ENCODE measurements at places on chromosomes 13 and 19.

GRCh38 chr19:42658076-42658475 lies 63.4 kb upstream of the CEACAM8 start:
- no peak for DNase-seq

DNA sequence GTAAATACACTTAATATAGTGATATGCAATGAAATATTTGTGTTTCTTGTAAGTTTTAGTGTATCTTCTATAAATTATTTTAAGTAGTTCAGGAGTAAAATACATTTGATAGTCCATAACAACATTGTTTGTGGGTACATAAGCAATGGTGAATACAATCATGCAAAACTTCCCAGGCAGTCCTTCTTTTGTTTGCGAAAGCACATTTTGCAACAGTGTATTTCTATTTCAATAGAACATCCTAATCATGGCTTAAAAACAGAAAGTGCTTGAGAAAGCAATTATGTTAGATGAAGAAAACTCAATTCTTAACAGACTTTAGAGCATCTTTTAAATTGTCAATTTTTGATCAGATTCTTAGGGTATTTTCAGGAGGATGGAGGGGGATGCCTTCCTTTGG lies 155.6 kb downstream of the POSTN start:
- no peak for DNase-seq

GRCh38 chr19:33427801-33428626 lies 54.5 kb downstream of the CEBPG start:
- no peak for DNase-seq

- DNase-seq = no peak
Measured at GRCh38 chr13:91889641-91890040, 491.2 kb downstream of the GPC5 start.

DNA sequence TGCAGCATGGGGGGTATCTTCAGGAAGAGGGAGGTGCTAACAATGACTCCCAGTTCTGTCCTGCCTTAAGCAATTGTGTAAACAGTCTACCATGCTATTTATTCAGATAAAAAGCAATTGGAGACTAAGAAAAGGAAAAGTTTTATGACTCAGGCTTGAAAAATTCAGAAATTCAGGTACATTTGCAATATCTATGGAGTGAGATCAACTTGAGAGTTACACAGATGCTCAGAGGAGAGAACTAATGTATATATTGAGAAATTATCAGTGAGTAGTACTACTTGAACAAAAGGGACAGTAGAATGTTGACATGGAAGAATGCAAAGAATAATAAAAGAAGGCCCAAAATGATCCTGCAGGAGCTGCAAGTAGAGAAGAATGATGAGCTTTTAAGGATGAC lies 277.6 kb upstream of the DACH1 start:
- no peak for DNase-seq

- DNase-seq = no peak
Measured at GRCh38 chr19:47521473-47522180, 6.8 kb upstream of the NAPA start.

GRCh38 chr19:29526730-29527499 lies 1.1 kb downstream of the VSTM2B start:
- no peak for DNase-seq

DNA sequence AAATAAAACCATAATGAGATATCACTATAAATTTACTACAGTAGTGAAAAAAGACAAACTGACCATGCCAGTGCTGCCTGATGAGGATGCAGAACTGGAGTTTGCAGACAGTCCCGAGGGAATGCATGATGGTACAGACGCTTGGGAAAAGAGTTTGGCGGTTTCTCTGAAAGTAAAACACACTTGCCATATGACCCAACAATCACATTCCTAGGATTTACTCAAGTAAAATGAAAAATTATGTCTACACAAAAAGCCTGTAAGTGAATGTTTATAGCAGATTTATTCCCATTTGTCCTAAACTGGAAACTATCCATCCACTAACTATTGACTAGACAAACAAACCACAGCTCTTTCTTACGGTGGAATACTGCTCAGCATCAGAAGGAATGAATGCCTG lies 271.0 kb downstream of the DNAJC15 start:
- DNase-seq = no peak

All from hematopoietic multipotent progenitor cell treated with erythropoietin and hydrocortisone succinate and interleukin-3 and kit ligand, for 8 days (in vitro differentiated cells).